Astrocyte of the spinal cord (primary cell): ENCODE measurements at places on chromosomes 2 and 18.

- peak; percentile 95 for DNase-seq
These were observed 12.8 kb downstream of the TFPI start for GRCh38 chr2:187541086-187542085.

GRCh38 chr2:151637271-151637781, 97.0 kb downstream of the NEB start:
- no peak for DNase-seq

- DNase-seq = peak; percentile 58
These were observed 96.5 kb downstream of the EPB41L5 start for GRCh38 chr2:120109186-120110061.

- peak; percentile 81 for DNase-seq
These were observed 1.1 kb upstream of the FARP2 start for GRCh38 chr2:241354668-241355658.

GRCh38 chr2:161063157-161063945, 96.9 kb upstream of the TANK start:
- peak; percentile 84 for DNase-seq

- DNase-seq = no peak
These were observed 60.0 kb upstream of the AGAP1 start for GRCh38 chr2:235433860-235434259.

- no peak for DNase-seq
These were observed 451.0 kb upstream of the SALL3 start for GRCh38 chr18:78528411-78529258.

GRCh38 chr2:199833525-199833924, 17.5 kb downstream of the FTCDNL1 start:
- DNase-seq = no peak

GRCh38 chr2:135093193-135093592, 41.1 kb downstream of the RAB3GAP1 start:
- DNase-seq = no peak

- peak; percentile 73 for DNase-seq
These were observed 15.4 kb downstream of the TGOLN2 start for GRCh38 chr2:85312404-85312803.

DNA sequence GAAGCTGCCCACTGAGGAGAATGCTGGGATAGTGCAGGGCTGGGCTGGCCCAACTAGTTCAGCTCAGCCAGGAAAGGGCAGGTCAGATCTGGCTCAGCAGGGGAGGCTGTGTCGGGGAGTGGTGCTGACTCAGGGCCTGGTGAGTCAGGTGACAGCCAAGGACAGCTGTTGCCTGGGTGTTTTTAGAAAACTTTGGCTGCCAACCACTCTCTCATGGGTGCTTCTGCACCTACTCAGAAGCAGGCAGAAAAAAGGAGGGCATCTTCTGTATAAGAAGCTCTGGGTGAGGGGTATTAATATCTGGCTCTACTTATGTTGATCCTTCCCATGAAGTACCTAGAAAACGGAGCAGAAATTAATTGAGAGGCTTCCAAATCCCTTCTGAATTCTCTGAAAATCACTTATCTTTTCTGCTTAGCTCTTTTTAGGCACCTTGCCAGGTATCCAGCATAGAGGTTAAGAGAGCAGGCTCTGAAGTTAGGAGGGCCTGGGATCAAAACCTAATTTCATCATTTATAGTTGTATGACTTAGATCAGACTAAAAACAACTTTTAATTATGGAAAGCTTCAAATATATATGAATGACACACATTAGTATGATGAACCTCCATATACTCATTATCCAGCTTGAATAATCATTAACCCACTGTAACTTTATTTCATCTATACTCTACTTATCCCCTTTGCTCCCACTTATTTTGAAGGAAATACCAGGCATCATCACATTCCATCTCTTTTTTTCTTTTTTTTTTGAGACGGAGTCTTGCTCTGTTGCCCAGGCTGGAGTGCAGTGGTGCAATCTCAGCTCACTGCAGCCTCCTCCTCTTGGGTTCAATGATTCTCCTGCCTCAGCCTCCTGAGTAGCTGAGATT, 15.5 kb upstream of the RAB10 start:
- peak; percentile 88 for DNase-seq

DNA sequence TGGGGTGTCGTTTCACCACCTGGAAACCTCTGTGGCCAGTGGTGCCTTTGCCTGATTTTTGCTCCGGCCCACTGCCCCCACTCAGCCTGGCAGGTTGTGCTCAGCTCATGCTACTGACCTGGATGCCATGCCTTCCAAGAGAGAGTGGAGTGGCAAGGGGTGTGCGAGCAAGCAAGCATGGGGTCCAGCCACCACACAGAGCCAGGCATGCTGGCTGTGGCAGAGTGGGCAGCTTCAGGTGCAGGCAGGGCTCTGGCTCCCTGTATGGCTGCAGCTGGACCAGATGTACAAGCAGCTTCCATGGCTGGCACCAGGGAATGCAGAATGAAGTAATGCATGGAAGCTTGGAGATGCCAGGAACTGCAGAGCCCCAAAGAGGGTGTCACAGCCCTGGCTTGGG, 620.5 kb upstream of the SETBP1 start:
- DNase-seq = no peak

- no peak for DNase-seq
These were observed 198.9 kb downstream of the LRATD1 start for GRCh38 chr2:14831458-14831857.
